Suppressor macrophage treated with lipopolysaccharide for 1 hour (primary cell): ENCODE measurements at places on chromosomes 12 and 14.

DNA sequence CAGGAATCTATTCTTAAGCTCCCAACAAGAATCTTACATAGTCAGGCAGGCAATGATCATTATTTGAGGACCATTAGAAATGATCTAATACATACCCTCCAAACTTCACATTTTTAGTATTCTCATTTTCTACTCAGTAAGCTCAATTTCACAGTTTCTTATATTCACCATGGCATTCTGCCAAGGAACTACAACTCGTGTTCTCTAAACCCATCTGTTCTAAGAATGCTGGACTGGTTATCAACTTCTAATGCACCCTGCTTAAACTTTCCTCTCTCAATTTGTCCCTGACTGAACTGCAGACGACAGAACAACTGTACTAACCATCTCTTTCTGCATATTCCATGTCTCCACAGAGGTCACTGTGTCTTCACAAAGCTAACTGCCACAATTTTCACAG lies 58.6 kb downstream of the GXYLT1 start:
- no peak for DNase-seq

DNA sequence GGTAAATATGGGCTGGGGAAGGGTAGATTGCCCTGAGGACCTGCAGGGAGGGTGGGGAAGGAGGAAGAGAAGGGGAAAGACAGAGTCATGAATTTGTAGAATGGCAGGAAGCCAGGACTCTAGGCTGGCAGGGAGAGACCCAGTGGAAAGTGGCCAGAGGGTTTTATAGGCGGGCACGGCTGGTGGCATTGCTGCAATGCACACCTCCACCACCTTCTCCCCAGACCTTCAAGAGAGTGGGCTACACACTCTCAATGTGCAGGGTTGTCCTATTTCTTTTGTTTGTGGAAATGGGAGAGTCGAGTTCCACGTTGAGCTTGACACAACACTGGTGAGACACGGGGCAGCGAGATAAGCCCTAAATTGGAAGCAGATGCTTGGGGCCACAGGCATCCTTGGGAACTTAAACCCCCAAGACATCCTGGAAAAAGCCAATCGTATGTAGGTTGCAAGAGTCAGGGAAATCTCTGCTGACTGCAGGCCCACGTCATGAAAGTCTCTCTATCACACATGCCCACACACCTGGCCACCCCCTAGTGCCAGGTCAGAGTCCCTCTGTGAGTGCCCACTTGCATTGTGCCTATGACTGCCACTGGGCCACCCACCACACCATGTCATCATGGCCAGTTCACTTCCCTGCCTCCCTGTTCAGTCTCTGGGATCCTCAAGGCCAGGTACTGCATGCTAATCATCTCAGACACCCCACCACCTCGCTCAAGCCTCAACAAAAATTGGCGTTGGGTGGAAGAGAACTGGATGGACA lies 38.0 kb upstream of the BDKRB2 start:
- DNase-seq = no peak

GRCh38 chr14:66361013-66361412 lies 125.2 kb upstream of the CCDC196 start:
- no peak for DNase-seq

DNA sequence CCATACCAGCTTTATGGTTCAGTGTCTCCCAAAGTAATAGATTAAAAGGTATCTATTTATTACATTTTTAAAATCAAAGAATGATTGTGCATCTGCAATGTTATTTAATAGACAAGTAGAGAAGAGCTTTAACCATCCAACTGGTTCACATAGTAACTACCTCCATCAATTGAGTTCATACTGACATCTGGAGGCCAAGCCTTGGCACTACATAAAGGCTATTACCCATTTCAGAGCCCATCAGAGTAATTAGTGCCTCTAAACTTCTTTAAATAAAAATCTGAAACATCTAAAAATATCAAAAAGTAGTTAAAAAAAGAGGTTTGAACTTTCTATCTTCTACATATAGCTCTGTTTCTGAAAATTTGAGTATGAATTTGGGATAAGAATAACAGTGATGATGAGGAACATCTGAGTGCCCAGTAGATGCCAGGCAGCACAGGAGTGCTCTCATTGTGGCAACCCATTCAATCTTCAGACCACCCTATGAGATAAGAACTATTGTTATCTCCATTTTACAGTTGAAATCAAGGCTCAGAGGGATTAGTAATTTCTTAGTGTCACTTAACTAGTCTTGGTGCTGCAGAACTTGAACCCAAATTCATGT lies 132.9 kb upstream of the DAAM1 start:
- peak; percentile 63 for DNase-seq

DNA sequence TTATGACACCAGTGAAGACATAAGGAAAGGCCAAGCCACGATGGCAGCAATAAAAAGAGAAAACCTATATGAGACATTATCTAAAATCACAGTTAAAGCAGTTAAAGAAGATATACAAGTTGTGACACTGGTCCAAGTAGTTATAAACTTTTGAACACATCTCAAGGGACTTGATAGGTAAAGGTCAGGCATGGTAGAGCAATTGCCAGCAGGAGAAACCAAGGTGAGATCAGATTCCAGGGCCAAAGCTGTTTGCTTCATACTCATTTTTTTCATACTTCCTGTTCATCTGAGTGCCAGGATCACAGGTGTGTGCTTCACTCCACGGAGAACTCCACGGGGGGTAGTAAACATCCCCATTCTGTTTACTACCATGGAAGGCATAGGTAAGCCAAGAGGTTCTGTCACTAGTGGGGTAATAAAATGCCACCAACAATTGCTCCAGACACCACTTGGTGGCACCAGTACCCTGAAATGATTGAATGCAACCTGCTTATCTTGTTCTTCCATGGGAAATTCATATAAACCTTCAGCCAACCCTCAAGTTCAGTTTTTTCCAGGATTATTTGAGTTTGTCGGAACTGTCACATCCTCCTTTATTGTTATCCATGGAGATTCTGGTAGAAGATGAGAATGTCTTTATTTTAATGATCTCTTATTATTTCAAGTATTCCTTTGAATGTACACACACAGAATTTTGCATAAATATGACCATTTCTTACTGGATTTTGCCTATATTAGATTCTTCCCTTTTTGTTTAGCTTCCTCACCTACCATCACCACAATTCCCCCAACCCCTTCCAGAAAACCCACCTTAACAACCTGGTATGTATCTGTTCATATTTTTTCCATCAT lies 59.2 kb upstream of the TSPAN8 start:
- no peak for DNase-seq

- DNase-seq = peak; percentile 5
These were observed 318.0 kb downstream of the BCAT1 start for GRCh38 chr12:24630856-24631255.

DNA sequence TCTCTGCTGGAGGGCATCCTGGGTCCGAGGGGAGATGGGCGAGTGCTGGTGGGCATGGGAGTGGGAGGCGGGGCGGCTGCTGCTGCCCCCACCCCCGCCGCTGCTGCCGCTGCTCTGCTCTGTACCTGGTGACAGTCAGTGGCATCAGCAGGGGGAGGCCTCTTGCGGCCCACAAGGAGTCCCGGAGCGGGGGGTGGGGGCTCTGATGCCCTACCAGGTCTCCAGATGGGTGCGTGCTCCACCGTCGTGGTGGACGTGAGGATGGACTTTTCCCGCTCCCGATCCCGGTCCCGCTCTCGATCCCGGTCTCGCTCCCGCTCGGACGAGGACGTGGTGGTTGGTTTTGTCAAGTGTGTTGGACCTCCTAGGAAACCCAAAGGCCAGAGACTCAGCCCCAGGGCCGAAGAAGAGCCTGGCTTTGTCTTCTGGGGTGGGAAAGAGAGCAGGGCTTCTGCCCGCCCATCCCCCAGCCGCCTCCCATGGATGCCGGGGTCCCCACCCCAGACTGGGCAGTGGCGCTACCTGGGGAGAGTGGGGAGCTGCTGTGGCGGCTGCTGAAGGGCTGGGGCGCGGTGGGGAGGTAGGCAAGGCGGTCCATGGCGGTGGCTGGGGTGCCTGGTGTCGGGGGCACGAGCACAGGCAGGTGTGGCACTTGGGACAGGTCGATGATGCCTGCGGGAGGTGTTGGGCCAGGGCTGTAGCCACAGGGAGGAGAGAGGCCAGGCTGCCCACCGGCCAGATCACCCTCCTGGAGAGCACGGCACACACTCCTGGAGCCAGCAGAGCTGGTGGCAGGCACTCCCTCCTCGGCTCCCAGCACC lies 45.4 kb downstream of the RFLNA start:
- DNase-seq = no peak

DNA sequence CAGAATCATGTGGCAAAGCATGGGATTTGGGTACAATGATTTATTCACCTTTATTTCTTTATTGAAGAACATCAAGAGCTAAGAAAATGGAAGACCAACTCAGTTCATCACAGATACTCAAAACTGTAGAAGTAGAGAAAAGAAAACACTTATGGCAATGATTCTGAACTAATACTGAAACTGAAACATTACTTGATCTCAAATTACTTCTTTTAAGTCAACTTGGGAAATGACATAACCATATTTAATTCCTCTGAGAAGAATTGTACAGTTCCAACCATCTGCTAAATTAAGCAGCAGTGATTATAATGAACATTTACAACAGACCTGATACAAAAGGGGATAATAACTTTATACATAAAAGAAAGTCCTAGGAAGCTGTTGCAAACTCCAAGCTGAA lies 466.5 kb downstream of the TMTC2 start:
- DNase-seq = no peak

DNA sequence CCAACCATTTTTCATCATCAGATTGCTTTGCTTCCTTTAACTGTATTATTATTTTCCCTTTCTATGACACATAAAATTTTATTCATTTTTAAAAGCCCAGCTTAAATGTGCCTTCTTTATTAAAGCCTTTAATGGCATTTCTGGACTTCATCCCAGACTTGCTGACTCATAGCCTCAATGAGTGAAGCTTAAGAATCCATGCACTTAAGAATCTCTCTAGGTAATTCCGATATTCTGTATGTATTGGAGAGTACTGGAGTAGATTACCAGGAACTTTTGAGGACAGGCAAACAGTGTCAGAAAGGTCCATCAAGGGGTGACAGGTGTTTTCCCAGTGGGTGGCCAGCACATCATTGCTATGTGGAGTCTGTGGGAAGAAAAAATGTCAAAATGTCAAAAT lies 107.9 kb downstream of the PTPRQ start:
- no peak for DNase-seq

GRCh38 chr12:75135026-75135425 lies 74.6 kb downstream of the KCNC2 start:
- DNase-seq = no peak

DNA sequence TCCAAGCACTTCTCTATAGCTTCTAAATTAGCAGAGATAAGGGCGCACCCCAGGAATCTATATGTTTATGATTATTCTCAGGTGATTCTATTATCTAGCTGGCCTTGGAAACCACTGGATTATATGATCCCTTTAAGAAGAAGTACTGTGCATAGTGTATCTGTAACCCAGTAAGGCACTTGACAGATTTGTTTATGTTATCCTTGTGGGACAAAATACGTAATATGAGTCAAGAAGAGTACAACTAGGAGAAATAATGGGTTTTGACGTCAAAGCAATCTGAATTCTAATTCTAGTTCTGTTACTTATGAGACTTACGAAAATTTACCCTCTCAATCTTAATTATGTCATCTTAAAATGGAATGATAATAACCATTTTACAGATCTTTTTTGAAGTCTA lies 259.6 kb upstream of the NAV3 start:
- DNase-seq = no peak

DNA sequence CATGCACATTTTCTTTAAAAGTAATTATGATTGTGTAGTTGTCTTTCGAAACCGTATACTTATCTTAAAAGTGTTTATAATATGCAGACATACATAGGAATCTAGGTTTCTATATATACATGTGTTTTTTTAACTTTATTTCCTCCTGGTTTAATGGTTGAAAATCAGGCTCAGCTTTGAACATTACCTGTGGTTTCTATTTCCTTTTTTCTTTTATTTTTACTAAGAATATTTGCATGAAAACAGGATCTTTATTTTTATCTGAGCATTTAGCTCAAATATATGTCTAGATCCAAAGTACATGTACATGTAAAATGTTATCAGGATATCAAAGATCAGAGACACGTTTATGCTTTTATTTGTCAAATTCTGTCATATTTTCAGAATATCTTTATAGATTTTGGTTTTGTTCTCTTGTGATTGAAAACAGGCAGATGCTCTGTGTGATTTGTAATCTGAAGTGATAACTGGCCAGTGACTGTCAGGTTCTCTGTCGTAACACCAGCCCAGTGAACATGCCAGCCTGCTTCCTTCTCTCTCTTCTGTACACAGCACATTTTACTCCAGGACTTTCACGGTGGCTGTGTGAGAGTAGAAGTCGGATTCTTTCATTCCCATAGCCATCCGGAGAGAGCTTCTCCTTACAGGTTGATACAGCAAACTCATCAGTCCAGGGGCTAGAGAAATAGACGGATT lies 13.7 kb downstream of the TCTN1 start:
- peak; percentile 44 for DNase-seq

- no peak for DNase-seq
These were observed 31.4 kb downstream of the ABCD4 start for GRCh38 chr14:74271365-74271764.

GRCh38 chr12:110577864-110578693 lies 5.0 kb downstream of the PPTC7 start:
- peak; percentile 96 for DNase-seq

- DNase-seq = peak; percentile 82
These were observed 69.4 kb downstream of the ARMH4 start for GRCh38 chr14:58082491-58083098.

DNA sequence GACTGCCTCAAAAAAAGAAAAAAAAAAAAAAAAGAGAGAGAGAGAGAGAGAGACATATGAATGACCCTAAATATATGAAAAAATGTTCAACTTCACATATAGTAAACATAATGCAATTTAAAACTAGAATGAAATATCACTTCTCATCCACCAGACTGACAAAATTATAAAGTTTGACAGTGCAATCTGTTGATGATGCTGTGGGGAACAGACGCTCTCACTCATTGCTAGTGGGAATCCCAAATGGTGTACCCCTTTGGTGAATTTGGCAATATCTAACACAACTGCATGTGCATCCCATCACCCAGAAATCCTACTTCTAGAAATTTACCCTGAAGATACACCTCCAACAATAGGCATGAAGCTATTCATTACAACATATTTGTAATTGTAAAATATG lies 2.3 kb upstream of the GSG1 start:
- no peak for DNase-seq

- DNase-seq = no peak
These were observed 8.0 kb downstream of the KLHL33 start for GRCh38 chr14:20428010-20428365.
